ENCODE measurements at places on chromosomes 11 and 22. TPM values are rescaled to one million over a fixed set of nuclear protein-coding genes. Genes with fewer than 3 reads are reported as not detected.

- DNase-seq = no peak
These were observed 19.1 kb upstream of the KCNQ1OT1 start for GRCh38 chr11:2718817-2719438.

- DNase-seq = peak; percentile 51
These were observed 816 bp upstream of the PLEKHA7 start for GRCh38 chr11:17014833-17015626.

DNA sequence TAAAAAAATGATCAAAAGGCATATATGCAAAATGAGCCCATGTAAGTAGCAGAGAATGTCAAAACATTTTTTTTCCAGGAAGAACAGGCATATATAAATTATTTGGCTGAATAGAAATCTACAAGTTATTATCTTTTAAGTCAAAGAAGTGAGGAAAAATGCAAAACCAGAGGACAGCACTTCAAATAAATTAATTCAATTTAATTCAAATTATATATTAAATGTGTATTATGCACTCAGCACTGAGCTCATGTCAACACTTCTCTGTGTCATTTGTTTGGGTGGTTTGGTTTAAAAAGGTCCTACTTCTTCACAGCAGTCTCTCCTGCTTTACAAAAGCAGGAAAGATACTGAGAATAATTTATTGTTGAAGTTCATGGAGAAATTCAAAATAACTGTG lies 41.9 kb upstream of the PDGFD start:
- DNase-seq = no peak

DNA sequence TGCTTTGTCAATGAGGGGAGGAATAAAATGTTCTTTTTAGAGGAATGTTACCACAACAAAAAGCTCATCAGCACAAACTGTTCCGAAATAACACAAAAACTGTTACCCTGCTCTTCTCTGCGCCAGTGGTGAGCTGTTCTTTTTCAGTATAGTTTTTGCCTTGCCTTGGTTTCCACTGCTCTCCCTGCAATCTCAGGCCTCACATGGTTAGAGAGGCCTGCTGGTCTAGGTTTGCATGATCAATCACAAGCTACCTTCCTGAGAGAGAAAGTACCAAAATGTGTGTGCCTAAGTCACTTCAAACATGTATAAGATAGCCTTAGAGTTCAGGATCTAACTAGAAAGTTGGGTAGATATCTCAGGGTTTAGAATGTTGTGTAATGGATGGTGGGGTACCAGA lies 114.6 kb downstream of the STIM1 start:
- no peak for DNase-seq

- DNase-seq = no peak
These were observed 24.5 kb downstream of the GAS2 start for GRCh38 chr11:22690871-22691270.

GRCh38 chr11:86202013-86202336 lies 42.6 kb upstream of the EED start:
- DNase-seq = no peak

- no peak for DNase-seq
These were observed 58.6 kb downstream of the BRD1 start for GRCh38 chr22:49768951-49769690.

GRCh38 chr11:95283650-95284049 lies 52.6 kb upstream of the SESN3 start:
- DNase-seq = no peak

DNA sequence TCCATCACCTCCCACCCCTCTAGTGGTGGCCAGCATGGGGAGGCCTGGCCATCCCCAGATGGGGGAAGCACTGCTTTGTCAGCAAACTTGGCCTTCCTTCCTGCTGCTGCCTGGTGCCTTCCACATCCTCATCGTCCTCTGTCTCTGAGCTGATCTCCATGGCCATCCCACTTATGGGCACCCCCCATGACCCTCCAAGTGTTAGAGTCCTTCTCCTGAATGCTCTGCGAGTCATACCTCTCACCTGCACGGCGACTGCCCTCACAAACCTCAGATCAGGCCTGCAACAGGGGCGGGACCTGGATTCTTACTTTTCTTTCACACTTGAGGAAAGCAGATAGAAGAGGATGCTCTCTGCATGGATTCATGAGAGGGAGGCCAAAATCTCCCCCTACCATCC lies 24.0 kb downstream of the POU2AF1 start:
- DNase-seq = no peak

- no peak for DNase-seq
These were observed 6.3 kb downstream of the NRXN2 start for GRCh38 chr11:64716473-64717267.

DNA sequence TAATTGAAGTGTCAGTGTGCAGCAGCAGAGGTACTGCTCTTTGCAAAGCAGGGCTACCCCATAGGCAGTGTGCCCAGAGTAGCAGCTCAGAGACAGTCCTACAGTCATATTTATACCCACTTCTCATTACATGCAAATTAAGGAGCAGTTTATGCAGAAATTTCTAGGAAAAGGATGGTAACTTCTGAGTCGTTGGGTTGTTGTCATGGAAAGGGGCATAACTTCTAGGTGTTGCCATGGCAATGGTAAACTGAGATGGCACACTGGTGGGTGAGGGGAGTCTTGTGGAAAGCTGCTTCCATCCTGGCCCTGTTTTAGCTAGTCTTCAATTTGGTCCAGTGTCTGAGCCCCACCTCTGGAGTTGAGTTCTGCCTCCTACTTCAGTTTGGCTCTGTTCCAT lies 77.4 kb downstream of the MN1 start:
- no peak for DNase-seq

- no peak for DNase-seq
These were observed at the start of gene UCP2 for GRCh38 chr11:73982595-73982989. Gene UCP2 (minus strand): TSS chr11:73982843. CDS start chr11:73978378, 4,465 bp downstream.

The ANO5 gene
- 2.3 TPM for total RNA-seq

The DAGLA gene
- total RNA-seq = 4.7 TPM

The MAPK11 gene
- 11.9 TPM for total RNA-seq

The P4HA3 gene
- 1.7 TPM for total RNA-seq

The TMEM25 gene
- 71.6 TPM for total RNA-seq

The HARBI1 gene
- 8.0 TPM for total RNA-seq
